NCI-H1048 (cell line): ENCODE measurements at places on chromosomes 1 and 21.

DNA sequence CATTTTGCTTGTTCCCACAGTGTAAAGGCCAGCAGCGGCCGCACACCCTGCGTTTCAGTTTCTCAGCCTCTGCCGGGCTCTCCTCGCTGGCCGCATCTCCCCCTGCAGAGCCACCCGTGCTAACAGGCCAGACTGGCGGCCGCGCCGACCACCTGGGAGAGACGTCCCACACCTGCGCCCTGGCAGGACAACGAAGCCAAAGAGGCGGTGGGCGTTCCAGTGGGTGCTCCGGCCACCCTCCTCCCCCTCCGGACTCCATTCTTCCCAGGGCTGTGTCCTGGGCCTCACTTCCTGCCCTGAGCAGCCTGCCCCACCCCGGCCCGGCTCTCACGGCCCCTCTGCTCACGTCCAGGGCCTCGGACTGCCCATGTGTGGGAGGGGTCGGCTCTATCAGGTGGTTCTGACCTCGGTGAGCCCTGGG lies 31.9 kb upstream of the SLC19A1 start:
- no peak for DNase-seq

DNA sequence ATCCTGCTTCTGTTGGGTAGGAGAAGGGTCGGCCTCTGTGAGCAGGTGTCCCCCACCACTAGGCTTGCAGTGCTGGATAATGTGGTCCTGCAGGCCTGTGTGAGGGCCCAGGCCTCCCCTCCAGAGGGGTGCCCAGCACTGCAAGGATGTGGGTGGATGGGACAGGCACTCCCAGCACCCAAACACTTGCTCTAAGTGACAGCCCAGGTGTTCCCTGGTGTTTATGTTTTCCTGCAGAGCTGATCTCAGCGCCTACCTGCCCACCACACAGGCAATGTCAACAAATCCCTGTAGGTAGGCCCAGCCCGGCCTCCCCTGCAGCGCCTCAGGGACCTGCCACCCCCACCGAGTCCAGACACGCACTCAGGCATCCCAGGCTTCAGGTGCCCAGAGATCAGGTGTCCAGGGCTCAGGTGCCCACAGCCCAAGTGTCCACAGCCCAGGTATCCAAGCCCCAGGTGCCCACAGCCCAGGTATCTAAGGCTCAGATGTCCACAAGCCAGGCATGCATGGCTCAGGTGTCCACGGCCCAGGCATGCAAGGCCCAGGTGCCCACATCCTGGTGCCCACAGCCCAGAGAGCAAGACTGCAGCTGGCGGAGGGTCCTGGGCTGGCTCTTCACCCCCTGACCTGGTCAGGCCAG lies 59.2 kb downstream of the WNT9A start:
- no peak for DNase-seq

DNA sequence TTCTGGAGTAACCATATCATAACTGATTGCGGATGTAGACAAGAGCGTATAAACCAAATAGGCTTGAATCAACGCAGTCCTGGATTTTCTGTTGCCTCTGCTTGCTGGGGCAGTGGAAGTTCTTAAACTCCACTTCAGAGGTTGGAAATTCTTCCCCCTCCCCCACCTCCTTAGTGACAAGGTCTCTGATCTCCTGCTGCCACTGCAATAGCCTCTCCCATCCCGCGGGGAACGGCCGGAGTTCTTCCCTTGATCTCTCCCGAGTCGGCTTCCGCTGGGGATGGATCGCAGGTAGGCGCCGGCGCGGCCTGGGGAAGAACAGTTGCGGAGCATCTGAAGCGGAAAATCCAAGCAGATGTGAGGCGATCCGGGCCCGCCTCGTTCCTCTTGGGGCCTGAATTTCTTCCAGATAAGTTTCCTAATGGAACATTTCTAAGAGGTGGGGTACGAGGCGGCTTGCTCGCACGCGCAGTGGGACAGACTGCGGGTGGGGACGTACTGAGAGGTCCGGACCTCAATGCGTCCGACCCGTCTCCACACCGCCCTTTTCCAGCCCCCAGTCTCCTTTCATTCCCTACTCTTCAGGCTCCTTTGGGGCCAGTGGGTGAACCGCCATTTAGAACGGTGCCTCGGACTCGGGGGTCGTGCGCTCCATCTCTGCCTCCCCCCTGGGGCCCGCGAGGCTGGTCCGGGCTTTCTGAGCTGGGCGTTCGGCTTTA lies 3.1 kb upstream of the SIM2 start:
- DNase-seq = no peak

- no peak for DNase-seq
These were observed 69.2 kb downstream of the OLFML2B start for GRCh38 chr1:161954466-161954865.

GRCh38 chr1:14524826-14525636 lies 73.5 kb upstream of the KAZN start:
- peak; percentile 51 for DNase-seq

DNA sequence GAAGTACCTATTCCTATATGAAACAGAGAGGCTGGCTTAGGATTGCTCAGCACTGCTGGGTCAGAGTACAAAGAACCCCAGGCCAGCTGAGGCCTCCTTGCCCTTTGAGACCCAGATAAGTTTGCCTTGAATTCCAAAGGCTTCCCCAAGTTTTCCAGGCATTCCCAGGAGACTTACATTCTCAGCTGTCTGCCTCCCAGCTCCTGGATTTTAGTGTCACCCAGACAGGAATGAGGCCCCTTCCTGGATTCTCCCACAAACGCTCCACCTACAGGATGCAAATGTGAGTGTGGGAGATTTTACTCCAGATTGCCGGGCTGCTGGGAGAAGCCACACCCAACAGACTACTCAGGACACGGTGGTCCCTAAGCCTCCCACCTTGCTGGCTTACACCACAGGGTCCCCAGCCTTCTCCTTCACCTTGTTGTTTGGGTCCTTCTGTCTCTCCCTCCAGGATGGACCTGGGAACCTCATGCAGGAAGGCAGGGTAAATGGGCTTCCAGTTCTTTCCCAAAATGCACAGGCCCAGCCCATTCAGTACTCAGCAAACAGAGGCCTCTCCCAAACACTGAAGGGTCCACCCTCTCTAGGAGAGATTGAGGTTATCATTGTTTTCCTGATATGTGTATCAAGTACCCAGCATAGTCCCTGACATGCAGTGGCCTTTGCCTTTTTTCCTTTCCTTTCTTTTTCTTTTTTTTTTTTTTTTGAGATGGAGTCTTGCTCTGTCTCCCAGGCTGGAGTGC lies 10.6 kb downstream of the RHBG start:
- no peak for DNase-seq

GRCh38 chr1:165988275-165988674 lies 160.9 kb downstream of the UCK2 start:
- no peak for DNase-seq

- no peak for DNase-seq
These were observed 50.6 kb downstream of the NRIP1 start for GRCh38 chr21:15014221-15014620.

GRCh38 chr1:155729031-155729898 lies 40.4 kb downstream of the DAP3 start:
- no peak for DNase-seq

- DNase-seq = no peak
These were observed 4.3 kb upstream of the TDRD5 start for GRCh38 chr1:179587336-179587735.

GRCh38 chr1:219144658-219145315 lies 28.9 kb upstream of the LYPLAL1 start:
- DNase-seq = no peak

GRCh38 chr1:76351655-76352054 lies 277.1 kb downstream of the ST6GALNAC3 start:
- DNase-seq = no peak

GRCh38 chr1:224245188-224245587 lies 62.1 kb downstream of the DEGS1 start:
- DNase-seq = no peak

DNA sequence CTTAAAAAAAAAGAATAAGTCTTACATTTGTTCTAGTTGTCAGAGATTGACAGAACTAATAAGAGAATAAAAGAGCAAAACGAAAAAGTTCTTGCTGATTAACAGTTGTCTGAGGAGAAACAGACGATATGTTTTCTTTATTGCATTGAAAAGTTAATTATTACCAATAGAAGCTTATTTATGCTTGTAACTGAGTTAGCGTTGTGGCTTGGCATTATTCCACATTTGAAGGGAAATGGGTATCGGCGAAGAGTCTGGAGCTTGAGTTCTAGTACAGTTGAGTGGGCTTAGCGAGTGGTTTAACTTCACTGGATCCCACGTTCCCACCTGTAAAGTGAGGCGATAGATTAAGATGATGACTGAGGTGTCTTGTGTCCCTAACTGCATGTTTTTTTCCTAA lies 109.0 kb downstream of the SDCCAG8 start:
- DNase-seq = no peak

- no peak for DNase-seq
These were observed 42.3 kb upstream of the TTC22 start for GRCh38 chr1:54843449-54843848.

GRCh38 chr1:63920154-63921117 lies 146.6 kb downstream of the ROR1 start:
- DNase-seq = no peak

- DNase-seq = no peak
These were observed 165.9 kb downstream of the PRDM2 start for GRCh38 chr1:13865851-13866250.

- DNase-seq = no peak
These were observed 118.6 kb downstream of the AKT3 start for GRCh38 chr1:243731301-243731891.

DNA sequence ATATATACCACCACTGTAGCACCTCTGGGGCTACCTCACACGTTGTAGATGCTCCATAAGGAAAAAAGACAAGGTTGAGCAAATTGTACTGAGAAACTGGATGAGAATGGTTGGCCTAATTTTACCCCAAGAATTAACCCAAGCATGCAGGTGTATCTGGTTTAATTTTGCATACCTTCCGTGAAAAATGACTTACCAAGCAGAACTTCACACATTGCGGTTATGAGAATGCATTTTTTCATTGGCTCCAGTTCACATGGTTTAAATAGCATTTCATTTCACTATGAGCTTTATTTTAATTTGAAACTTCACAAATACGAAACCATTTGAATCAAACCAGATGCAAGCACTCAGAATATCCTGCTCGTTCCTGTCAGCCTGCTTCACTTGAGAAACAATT lies 512.2 kb downstream of the LTN1 start:
- DNase-seq = no peak

DNA sequence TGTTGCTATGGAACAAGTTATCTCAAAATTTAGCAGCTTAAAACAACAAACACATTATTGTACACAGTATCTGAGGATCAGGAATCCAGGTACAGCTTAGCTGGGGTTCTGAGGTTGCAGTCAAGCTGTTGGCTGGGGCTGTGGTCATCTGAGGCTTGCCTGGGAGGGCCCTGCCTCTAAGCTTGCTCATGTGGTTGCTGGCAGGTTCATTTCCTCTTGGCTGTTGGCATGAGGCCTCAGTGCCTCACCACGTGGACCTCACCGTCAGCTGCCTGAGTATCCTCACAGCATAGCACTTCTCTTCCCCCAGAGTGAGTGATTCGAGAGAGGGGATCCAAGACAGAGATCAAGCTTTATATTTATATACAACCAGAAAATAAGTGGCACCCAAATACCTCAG lies 18.6 kb downstream of the NTPCR start:
- DNase-seq = no peak

GRCh38 chr1:247961791-247962190 lies 3.2 kb upstream of the OR2AK2 start:
- no peak for DNase-seq

- no peak for DNase-seq
These were observed 6.5 kb upstream of the ZYG11A start for GRCh38 chr1:52836035-52836434.

DNA sequence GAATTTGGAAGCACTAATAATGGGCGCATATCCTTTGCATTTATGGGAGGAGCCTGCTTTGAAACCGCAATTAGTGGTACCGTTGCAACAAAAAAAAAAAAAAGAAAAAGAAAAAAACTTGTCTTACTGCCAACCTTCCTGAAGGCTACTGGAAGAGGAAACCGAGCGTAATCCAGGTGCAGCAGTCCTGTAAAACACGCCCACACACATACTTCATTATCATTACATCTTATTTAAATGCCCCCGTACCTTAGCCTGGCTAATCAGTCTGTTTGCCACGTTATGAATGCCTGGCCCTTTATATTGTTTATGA lies 686 bp upstream of the ZNF281 start:
- DNase-seq = peak; percentile 72

GRCh38 chr1:180548686-180549317 lies 10.0 kb upstream of the OVAAL start:
- DNase-seq = no peak

DNA sequence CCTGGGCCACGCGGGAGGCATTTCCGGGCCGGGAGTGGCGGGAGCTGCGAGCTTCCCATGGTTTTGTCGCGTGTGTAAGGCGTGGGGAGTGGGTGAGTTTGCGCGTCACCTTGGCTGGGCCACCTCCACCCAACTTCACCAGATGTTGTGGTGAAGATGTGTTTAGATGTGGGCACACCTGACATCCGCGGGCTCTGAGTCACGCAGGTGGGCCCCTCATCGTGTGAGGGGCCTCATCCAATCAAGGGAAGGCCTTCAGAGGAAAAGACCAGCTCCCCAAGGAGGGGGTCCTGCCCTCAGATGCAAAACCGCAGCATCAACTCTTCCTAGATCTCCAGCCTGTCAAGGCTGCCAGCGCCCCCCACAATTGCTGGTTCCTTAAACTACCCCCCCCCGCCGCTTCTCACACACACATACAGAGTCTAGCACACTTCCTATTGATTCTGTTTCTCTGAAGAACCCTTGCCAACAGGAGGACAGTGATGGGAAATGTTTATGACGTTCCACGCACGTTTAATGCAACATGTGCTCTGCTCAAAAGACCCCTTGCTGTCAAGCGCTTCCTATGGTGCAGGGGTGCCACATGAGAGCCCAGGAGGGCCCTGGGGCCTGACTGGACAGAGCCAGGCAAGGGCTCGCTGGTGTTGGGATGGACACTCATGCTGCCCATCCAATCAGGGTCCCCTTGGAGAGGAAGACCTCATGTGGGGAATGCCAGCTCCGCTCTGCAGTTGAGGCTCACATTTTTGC lies 11.9 kb downstream of the ACTRT2 start:
- no peak for DNase-seq

DNA sequence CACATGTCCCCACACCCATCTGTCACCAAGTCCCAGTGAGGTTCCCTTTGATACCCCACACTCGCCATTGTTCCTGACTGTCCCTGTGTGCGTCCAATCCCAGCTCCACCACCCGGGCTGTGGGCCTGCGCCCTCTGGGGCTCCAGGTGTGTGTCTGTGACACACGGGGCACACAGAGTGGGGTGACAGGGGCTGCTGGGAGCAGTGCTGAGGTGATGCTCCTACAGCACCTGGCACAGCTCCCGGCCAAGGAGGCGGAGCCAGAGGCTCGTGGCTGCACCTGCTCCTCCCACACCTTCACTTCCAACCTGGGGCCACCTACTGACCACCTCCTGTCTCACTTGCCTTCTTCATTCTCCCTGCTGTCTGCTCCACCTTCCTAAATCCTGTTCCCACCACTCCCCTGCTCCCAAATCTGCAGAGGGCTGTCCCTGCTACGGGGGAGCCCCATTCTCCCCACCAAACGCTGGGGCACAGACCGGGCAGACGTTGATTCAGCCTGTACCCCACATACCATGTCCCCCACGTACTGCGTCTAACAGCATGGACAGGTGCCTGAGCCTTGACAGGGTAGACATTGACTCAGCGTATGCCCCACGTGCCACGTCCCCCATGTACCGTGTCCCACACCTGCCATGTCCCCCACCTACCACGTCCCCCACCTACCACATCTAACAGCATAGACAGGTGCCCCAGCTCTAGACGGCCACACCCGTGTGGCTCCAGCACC lies 16.4 kb downstream of the WDR4 start:
- no peak for DNase-seq
